Stimulated activated CD8-positive, alpha-beta memory T cell treated with anti-CD3 and anti-CD28 coated beads, Interleukin-2, amount 100 ng/mL, for 1 hour (primary cell): ENCODE measurements at places on chromosomes 4 and X.

- DNase-seq: no peak
These were observed 58.1 kb upstream of the PARM1 start for GRCh38 chr4:74874753-74875367.

- DNase-seq: no peak
These were observed 61.4 kb downstream of the LRP2BP start for GRCh38 chr4:185334326-185334725.

- DNase-seq: no peak
These were observed 54.0 kb upstream of the EGFL6 start for GRCh38 chrX:13515211-13515930.

DNA sequence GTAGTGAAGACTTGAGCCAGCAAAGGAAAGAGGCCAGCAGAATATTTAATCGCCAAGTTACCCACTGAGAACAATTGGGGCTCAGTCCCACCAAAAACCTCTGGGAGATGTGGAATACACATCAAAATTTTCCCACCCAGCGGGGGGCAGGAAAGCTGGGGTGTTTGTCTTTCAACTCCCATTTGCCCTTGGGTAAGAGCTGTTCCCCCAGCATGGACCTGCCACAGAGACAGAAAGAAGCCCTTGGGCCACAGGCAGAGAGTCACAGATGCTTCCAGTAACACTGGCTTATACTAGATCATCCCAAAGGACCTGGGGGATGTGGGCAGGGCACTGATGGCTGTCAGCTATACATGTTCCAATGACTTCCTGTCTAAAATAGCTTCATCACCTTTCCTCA is 18.9 kb upstream of the FBXW7 start:
- DNase-seq: no peak

GRCh38 chr4:168655182-168655581 is 158.3 kb downstream of the PALLD start:
- DNase-seq: no peak
